CD4-positive, alpha-beta T cell treated with Interleukin-17A for 1 hour (primary cell): ENCODE measurements at places on chromosomes 4 and X.
A peak's percentile ranks its signal among the peaks of the same experiment; 100 is the strongest.

DNA sequence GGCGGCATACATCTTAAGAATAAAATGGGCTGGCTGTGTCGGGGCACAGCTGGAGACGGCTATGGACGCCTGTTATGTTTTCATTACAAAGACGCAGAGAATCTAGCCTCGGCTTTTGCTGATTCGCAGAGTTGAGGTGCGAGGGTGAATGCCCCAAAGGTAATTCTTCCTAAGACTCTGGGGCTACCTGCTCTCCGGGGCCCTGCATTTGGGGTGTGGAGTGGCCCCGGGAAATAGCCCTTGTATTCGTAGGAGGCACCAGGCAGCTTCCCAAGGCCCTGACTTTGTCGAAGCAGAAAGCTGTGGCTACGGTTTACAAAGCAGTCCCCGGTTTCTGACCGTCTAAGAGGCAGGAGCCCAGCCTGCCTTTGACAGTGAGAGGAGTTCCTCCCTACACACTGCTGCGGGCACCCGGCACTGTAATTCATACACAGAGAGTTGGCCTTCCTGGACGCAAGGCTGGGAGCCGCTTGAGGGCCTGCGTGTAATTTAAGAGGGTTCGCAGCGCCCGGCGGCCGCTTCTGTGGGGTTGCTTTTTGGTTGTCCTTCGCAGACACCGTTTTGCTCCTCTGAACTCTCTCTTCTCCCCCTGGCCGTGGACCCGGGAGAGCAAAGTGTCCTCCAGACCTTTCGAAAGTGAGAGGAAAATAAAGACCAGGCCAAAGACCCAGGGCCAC lies 1.9 kb downstream of the SHOX start:
- DNase-seq: no peak

GRCh38 chr4:29756966-29757365 lies 963.2 kb upstream of the PCDH7 start:
- DNase-seq: no peak

DNA sequence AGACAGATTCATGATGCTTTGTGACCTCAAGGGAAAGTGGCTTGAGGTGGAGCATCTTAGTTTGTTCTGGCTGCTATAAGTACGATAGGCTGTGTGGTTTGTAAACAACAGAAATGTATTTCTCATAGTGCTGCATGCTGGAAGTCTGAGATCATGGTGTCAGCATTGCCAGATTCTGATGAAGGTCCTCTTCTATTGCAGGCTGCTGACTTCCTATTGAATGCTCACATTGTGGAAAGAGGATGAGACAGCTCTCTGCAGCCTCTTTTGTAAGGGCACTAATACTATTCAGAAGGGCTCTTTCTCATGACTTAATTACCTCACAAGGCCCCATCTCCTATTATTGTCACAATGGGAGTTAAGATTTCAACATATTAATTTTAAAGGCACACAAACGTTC lies 1674.0 kb upstream of the PCDH7 start:
- DNase-seq: no peak

GRCh38 chr4:140238351-140239056 lies 84.5 kb upstream of the MAML3 start:
- no peak for DNase-seq

DNA sequence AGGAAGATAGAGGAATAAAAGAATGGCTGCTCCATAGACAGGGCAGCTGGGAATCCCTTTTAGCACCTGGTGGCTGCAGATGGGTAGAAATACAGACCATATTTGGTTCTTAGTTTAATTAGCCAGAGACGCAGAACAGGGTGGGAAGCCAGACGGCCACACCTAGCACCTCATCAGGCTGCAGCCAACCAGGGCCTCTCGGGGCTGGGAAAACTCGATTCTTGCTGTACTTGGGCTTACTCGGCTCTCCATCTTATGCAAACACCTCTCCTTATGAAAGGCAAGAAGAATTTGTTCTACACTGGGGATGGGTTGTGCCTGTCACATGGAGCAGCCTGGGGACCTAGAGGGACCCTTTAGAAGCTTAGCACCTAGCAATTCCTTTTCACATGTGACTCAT lies 19.7 kb downstream of the IRAK1 start:
- no peak for DNase-seq

- no peak for DNase-seq
These were observed 9.7 kb upstream of the PLAC8 start for GRCh38 chr4:83124111-83124780.

- DNase-seq: no peak
These were observed 11.9 kb downstream of the ENPEP start for GRCh38 chr4:110487873-110488272.

- DNase-seq: no peak
These were observed 341.2 kb upstream of the BOD1L1 start for GRCh38 chr4:13968723-13969122.

DNA sequence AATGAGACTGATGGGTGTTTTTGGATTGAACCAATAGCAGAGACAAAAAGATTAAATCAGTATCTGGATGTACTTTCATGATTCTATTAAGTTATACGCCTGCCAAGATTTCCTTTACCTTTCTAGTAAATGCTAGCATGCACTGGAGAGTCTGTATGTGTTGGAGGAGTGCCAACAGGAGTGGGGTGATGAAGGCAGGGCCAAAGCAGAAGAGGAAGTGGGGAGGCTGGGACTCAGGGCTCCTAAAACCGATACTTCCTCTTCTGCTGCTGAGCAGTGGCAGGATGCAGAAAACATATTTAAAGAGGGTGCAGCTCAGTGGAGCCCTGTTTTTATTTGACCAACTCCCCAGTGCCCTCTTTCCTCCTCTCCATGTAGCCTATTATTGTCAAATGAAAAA lies 5.6 kb downstream of the CYSLTR1 start:
- peak; percentile 67 for DNase-seq

GRCh38 chr4:128707864-128708263 lies 101.6 kb upstream of the JADE1 start:
- DNase-seq: no peak

DNA sequence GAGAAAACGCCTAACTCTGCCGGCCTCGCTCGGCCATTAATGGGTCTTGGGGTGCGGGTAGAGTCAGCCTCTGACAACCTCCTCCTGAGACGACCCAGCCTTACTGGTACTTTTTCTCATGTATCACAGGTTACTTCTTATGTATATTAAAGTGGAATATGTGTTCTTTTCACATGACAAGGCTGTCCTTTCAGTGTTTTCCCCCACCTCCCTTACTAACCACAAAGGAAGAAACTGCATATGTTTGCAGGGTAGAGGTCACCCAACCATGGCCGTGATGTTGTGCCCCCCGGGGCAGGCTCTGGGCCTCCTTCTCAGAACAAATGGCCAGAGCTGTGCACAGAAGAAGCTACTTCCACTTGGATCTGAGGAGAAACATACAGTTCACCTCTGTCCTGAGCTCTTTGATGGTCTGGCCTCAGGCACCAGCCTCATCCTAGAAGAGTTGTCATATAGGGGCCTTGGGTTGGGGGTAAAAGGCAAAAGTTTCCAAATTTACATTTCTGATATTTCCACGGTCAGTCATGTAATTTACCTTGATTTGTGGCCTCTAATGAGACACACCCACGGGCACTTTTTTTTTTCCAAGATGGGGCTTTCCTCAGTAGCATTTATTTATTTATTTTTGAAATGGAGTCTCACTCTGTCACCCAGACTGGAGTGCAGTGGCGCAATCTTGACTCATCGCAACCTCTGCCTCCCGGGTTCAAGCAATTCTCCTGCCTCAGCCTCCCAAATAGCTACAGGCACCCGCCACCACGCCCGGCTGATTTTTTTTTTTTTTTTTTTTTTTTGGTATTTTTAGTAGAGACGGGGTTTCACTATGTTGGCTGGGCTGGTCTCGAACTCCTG lies 1.9 kb downstream of the SOWAHD start:
- no peak for DNase-seq

GRCh38 chrX:31435592-31435991 lies 363.8 kb upstream of the FTHL17 start:
- DNase-seq: no peak

DNA sequence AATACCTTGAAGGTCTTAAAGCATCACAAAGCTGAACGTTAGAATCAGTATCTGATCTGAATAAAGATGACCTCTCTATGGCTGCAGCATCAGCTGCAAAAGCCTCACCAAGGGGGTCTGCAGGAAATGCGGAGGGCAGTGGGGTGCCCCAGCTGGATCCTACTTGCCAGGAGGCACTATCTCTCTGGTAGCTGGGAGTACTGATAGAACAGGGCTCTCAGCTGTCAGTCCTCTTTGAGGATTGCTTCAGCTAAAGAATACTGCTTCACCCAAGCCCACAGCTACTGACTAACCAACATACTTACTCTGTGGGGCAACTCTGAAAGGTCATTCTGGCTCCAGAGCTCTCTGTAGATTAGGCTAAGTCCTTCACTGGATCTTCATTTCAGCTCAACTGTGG lies 112.5 kb upstream of the ZFP42 start:
- DNase-seq: no peak

GRCh38 chrX:21734175-21734574 lies 23.7 kb downstream of the SMPX start:
- DNase-seq: no peak

DNA sequence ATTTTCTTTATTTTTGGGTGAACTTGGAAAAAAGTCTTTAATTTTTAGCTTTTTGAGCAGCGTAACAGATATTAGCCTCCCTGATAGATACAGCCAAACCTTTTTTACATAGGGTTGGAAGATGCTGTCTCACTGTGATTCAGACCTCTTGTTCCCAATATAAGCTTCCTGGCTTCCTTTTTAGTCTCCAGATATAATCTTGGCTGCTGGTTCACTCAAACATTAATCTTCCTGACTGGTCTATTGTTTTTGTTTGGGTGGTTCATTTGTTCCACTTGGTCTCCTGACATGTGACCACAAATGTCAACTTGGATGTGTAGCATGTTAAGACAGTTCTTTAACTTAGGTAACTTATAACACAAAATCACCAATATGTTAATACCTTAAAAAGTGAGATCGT lies 23.0 kb downstream of the RPA4 start:
- no peak for DNase-seq

DNA sequence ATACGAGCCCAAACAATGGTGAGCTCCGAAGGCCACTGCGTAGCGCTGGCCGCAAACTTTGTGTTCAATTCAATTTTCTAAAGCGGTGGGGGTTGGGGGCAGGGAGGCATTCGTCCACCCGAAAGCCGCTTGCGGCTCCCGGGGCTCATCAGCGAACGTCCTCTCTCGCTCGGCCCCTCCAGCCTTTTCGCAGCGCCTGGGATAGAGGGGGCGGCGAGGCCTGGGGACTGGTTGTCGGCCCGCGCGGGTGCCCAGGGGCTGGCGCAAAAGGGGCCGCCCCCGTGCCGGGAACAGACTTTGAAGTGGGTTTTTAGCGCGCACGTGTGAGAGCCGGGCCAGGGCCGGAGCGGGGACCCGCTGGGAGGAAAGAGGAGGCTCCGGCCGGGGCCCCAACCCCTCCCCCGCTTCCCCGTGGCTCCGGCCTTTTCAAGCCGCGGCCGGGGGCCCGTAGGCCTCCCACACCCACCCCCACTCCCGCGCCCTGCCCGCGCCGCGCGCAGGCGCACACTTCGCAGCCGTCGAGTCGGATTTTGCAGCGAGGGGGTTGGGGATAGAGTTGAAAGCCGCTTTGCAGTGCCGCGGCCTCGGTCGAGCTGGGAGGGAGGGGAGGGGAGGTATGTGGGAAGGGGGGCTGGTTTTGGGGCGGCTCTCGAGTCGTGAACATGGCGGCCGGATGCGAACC lies 8.3 kb downstream of the ZIC3 start:
- DNase-seq: no peak

DNA sequence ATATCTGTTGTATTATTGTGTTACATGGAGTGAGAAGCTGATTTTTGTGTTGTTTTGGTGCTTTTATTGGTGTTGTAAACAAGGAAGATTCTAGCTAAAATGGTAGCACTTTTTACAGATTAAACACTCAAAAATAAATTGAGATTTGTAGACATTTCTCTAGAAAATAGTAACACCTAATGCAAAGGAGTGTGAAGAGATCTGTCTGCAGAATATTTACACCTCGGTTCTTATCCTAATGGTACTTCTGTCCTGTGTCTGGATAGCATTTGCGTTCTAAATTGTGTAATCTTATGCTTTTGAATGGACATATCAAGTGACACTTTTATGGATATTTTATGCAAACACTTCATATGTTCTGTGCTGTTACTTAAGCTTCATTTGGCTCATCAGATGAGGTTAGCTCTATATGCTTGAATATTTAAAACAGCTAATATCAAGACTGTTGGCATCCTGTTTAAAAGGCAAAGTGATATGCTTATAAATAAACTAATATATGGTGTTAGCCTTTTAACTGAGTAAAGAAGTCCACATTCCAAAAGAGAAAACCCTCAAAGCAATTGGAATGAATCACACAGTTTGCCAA lies 6.0 kb downstream of the PCDH7 start:
- no peak for DNase-seq

DNA sequence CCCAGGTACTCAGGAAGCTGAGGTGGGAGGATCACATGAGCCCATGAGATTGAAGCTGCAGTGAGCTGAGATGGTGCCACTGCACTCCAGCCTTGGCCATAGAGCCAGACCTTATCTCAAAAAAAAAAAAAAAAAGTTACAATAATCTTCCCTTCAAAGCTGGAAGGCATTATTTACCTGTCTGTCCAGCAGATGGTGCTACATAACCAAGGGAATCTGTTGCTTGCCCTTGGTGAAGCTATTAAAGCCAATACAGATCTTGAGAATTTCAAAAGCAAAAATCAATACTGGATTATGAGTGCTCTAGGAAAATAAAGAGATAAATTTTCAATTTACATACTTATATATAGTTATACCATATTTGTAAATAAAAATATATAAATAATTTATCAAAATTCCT lies 25.9 kb downstream of the PKD2 start:
- peak; percentile 65 for DNase-seq

DNA sequence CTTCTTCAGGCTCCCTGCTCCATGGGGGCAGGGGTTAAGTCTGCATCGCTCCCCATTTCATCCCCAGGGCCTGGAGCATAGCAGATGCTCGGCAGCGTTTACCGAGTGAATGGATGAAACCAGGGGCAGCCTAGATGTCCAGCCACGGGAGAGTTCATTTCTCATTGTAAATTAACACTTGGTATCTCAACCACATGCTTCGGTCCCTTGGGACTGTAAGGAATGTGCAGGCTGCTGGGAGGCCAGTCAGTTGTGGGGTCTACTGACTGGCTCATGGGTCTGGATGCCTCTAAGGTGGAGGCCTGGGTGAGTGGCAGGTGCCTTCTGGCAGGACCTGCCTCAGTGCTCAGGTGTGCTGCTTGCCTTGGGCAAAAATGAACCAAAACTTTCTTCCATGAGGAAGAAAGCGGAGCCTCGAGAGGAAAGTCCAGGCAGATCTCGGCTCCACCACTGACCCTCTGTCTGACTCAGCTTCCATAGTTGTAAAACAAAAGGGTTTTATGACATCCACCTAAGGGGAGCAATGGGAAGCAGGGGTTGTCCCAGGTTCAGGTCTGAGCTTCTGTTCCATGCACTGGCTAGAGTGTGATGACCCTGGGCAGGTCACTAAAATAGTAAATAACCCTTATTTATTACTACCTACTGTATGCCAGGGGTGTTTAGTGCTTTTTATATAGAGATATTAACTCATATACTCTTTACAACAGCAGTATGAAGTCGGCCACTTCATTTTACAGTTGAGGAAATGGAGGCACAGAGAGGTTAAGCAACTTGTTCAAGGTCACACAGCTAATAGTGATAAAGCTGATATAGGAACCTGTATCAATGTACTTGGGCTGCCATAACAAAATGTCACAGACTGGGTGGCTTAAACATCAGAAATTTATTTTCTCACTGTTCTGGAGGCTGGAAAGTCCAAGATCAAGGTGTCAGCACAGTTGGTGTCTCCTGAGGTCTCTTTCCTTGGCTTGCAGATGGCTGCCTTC lies 144.3 kb upstream of the STX18 start:
- no peak for DNase-seq
